ENCODE measurements at places on chromosomes 7 and 10.

DNA sequence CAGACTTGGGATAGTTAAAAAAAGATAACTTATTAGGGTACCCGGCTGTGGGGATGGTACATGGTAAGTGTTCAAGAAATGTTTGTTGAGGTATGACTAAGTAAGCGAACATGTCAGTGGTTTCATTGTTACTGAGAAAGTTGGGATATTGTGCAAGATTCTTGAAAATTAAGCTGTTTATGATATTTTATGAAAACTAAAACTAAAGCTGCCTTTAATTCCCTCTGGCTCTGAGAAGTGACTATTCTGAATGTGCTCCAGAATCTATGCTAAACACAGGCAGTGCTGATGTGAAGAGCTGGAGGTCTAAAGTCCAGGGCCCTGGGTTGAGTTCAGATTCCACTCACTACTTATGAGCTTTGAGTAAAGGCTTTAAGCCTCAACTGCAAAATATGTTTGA is 72.9 kb downstream of the AOAH start:
- DNase-seq = no peak

GRCh38 chr7:2637505-2638223 is 5.9 kb downstream of the TTYH3 start:
- DNase-seq = no peak

DNA sequence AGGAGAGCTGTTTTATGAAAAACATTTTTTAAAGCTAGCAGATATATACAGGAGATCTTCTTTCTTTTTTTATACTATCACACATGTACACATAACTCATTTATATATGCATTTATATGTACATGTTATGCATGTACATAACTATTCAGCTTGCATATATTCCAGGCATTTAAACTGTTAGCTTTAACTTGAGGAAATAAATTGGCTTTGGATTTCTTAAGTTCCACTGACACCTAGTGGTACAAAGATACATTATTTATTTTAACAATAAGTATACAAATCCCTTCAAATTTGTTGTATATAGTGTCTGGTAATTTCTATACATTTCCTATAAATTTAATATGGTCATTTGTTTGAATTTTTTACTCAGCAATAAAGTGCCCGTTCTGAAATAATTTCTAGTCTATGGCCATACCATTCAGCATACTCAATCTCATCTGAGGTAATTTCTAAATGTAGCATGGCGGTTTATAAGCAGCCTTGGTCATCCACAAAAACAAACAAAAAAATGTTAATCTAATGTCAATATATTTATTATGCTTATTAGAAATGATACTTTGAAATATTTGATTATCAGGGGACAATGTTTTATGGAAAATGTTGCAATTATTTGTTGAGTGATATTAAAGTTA is 11.6 kb downstream of the ZDHHC6 start:
- no peak for DNase-seq

GRCh38 chr7:44617225-44617890 is 10.9 kb downstream of the OGDH start:
- DNase-seq = no peak

GRCh38 chr10:78756604-78757343 is 312.0 kb upstream of the ZMIZ1 start:
- no peak for DNase-seq

Measured in stimulated activated CD4-positive, alpha-beta T cell treated with anti-CD3 and anti-CD28 coated beads, Interleukin-15, amount 100 ng/mL, for 1 hour (primary cell).